H1 (cell line): ENCODE measurements at places on chromosomes 11 and 22.

- H3K27me3 ChIP-seq: no peaks in the 10 kb centered on the region
- H3K4me1 ChIP-seq: no peaks in the 10 kb centered on the region
- no peak overlapping the region for H3K4me3 ChIP-seq
- H3K27ac ChIP-seq: no peak overlapping the region
These were observed 16.0 kb upstream of the FNBP4 start for GRCh38 chr11:47783087-47783610.

DNA sequence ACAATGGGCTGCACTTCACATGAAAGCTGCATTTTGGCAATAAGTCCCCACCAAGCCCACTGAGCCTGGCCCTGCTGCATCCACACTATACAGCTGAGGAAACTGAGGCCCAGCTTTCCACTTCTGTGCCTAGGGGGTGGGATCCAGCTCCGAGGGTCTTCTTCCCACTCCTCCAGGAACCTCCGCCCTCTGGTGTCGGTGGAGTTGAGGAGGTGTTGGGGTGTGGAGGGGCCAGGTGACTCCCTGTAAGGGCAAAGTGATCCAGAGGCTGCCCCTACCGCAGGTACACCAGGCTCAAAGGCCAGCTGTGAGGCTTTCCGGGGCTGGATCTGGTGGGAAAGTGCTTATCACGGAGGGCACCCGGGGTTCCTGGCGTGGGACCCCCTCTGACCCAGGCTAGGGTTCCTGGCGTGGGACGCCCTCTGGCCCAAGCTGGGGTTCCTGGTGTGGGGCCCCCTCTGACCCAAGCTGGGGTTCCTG is 125.0 kb downstream of the KCNQ1 start:
- H3K36me3 ChIP-seq: no peaks in the 10 kb centered on the region
- no peak overlapping the region for H3K4me3 ChIP-seq
- H3K27me3 ChIP-seq: peaks cover 46% of the 10 kb centered on the region
- no peaks in the 10 kb centered on the region for H3K4me1 ChIP-seq
- no peak overlapping the region for H3K27ac ChIP-seq

DNA sequence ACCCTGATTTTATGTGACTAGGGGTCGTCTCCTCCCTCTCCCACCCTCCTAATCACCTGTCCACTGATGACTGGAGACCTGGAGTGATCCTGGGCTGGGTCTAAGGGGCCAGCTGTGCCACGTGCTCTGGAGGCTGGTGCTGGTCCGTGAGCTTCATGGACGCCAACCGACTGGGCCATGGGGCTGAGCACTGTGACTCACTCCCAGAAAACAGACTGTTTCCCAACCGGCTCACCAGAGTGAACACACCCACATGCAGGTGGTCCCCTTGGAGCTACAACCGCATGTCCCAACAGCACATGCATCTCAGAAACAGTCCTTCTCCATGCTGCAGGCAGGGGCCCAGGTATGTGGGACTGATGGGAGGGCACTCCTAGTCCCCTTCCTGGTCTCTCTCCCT is 14.0 kb upstream of the LMO1 start:
- no peaks in the 10 kb centered on the region for H3K36me3 ChIP-seq
- no peak overlapping the region for H3K4me3 ChIP-seq
- H3K27me3 ChIP-seq: no peaks in the 10 kb centered on the region; the same call in 1 of the 2 replicates
- no peak overlapping the region for H3K27ac ChIP-seq
- DNase-seq: no peak

GRCh38 chr11:117950301-117950700 is 21.1 kb upstream of the TMPRSS13 start:
- H3K36me3 ChIP-seq: no peaks in the 10 kb centered on the region
- H3K4me3 ChIP-seq: no peak overlapping the region
- no peak overlapping the region for H3K27ac ChIP-seq

DNA sequence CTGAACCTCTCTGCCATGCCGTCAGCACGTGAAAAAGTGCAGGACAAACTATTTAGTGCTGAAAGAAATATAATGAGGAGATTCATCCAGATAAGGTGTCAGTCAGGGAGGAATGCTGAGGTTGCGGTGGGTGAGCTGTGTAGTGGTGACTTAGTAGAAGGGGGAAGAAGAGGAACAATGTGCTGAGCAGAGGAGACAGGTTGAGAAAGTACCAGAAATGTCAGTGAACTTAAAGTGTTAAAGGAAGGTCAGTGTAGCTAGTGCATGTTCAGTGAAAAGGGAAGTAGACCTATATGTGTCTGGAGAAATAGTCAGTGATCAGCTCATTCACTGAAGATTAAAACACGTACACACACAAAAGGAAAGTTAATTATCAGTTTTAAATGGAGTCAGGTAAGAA is 237.6 kb upstream of the CCDC179 start:
- H3K27me3 ChIP-seq: no peaks in the 10 kb centered on the region
- no peak overlapping the region for H3K4me3 ChIP-seq
- no peaks in the 10 kb centered on the region for H3K36me3 ChIP-seq
- DNase-seq: no peak
- no peak overlapping the region for H3K27ac ChIP-seq

DNA sequence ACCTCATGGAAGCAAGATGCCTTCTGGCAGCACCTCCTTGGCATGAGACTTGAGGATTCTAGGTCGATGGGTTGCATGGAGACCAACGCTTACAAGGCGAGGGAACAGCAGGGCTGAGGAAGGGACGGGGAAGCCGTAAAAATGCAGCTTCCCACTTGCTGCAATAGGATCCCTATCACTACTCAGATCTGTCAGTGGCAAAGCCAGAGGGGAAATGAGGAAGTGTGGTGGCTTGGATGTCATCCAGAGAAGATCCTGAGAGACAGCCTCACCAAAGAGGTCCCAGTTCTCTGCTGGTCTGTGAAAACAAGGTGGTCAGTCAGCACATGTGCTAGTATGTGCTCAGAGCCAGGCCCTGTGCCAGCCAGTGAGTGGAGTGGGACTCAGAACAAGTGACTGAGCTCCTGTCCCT is 22.2 kb downstream of the CYB5R2 start:
- no peak overlapping the region for H3K4me3 ChIP-seq
- no peaks in the 10 kb centered on the region for H3K4me1 ChIP-seq
- DNase-seq: no peak
- no peaks in the 10 kb centered on the region for H3K36me3 ChIP-seq
- H3K27ac ChIP-seq: no peak overlapping the region

DNA sequence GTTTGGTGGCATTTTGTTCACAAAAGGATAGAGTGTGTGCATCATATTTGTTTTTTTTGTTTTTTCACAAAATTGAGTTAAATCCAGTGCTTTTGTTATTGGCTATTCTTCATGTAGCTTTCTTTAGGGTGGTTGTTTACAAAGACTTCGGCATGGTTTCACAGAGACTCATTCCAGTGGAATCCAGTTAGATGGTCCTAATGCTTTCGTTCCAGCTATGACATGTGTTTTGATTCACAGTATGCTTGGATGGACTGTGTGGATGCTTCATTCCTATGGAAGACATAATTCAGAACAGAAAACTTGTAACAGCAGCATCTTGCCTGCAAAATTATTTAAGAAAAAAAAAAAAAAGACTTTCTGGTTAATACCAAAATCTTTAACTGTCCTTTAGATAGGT is 97.9 kb downstream of the PDHX start:
- peaks cover 3% of the 10 kb centered on the region; the same call in 1 of the 2 replicates for H3K4me1 ChIP-seq
- H3K27ac ChIP-seq: no peak overlapping the region
- DNase-seq: no peak
- H3K27me3 ChIP-seq: no peaks in the 10 kb centered on the region
- no peak overlapping the region for H3K4me3 ChIP-seq

DNA sequence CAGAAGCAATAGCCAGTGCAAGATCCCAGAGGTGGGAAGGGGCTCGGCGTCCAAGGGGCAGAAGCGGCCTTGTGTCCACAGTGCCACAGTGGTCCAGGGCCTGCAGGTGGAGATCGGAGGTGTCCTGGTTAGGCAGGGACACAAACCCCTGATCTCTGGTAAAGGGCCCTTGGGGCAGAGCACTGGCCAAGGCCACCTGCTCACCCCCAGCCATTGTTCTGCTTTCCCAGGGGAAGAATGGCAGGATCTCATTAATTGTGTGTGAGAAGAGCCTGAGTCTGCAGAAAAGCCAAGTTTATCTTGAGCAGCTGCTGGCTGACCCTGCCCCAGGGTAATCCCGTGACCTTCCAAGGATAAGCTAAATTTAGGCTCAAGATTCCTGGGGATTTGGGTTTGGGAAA is 3.1 kb upstream of the CLDN5 start:
- DNase-seq: no peak
- no peak overlapping the region for H3K4me3 ChIP-seq
- H3K4me1 ChIP-seq: peaks cover 13% of the 10 kb centered on the region
- no peak overlapping the region for H3K27ac ChIP-seq

- H3K27ac ChIP-seq: no peak overlapping the region
- no peak overlapping the region for H3K4me3 ChIP-seq
- H3K4me1 ChIP-seq: no peaks in the 10 kb centered on the region
- no peaks in the 10 kb centered on the region for H3K27me3 ChIP-seq
- no peaks in the 10 kb centered on the region for H3K36me3 ChIP-seq
These were observed 13.9 kb upstream of the ATXN10 start for GRCh38 chr22:45657701-45658100.

GRCh38 chr22:40004836-40005235 is 10.1 kb downstream of the FAM83F start:
- H3K4me1 ChIP-seq: peaks cover 39% of the 10 kb centered on the region
- no peaks in the 10 kb centered on the region for H3K36me3 ChIP-seq
- no peak overlapping the region for H3K27ac ChIP-seq

- no peak for DNase-seq
- no peaks in the 10 kb centered on the region for H3K27me3 ChIP-seq
- no peak overlapping the region for H3K27ac ChIP-seq
- H3K4me3 ChIP-seq: no peak overlapping the region
These were observed 20.0 kb downstream of the TPBGL start for GRCh38 chr11:75260396-75261170.

GRCh38 chr11:128921793-128922192 is 20.9 kb downstream of the TP53AIP1 start:
- H3K27ac ChIP-seq: no peak overlapping the region
- H3K4me1 ChIP-seq: peaks cover 18% of the 10 kb centered on the region
- H3K36me3 ChIP-seq: no peaks in the 10 kb centered on the region
- no peak for DNase-seq
- H3K4me3 ChIP-seq: no peak overlapping the region
- peaks cover 10% of the 10 kb centered on the region for H3K27me3 ChIP-seq

GRCh38 chr22:29011240-29012100 is 50.2 kb downstream of the C22orf31 start:
- DNase-seq: no peak
- no peak overlapping the region for H3K27ac ChIP-seq
- peaks cover 27% of the 10 kb centered on the region for H3K4me1 ChIP-seq

DNA sequence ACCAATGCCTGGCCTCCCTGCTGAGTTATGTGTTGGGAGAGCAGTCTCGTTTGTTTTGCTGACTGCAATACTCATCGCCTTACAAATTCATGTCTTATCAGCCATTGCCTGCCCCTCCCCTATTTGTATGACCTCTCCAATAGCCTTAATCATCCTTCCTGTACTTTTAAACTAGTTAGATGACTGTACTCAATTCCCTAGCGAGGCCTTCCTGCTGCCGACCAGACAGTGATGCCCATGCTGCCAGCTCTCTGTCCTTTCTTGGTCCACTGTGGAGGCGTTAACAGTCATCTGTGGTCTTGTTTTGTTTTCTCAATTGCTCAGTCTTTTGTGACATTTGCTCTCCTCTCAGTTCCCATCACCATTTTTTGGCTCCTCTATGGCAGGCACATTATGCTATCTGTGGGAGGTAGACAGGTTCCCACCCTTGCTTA is 20.3 kb upstream of the YPEL1 start:
- no peak overlapping the region for H3K27ac ChIP-seq
- DNase-seq: no peak
- no peaks in the 10 kb centered on the region for H3K36me3 ChIP-seq
- no peaks in the 10 kb centered on the region; the same call in 1 of the 2 replicates for H3K4me1 ChIP-seq

DNA sequence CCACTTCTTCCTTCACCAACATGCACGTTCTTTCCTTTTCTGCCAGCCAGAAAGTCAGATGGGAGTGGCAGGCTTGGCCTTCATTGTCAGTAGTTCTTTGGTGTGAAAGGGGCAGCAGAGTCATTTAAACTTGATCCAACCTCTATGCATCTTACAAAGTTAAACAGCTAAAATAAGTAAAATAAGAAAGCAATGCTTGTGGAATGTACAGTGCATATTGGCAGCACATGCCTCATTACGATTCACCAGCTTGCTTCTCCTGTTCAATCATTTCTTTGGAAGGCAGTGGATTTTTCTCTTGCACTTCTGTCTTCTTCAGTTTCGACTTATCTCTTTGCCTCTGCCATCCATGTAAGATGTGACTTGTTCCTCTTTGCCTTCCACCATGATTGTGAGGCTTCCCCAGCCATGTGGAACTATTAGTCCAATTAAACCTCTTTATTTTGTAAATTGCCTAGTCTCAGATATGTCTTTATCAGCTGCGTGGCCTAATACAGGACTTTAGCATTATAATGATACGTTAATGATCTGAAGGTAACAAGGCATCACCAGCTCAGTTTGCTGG is 14.8 kb downstream of the LGALS12 start:
- H3K27me3 ChIP-seq: no peaks in the 10 kb centered on the region; the same call in 1 of the 2 replicates
- DNase-seq: no peak
- H3K27ac ChIP-seq: no peak overlapping the region
- no peak overlapping the region for H3K4me3 ChIP-seq
- no peaks in the 10 kb centered on the region; the same call in 1 of the 2 replicates for H3K36me3 ChIP-seq

DNA sequence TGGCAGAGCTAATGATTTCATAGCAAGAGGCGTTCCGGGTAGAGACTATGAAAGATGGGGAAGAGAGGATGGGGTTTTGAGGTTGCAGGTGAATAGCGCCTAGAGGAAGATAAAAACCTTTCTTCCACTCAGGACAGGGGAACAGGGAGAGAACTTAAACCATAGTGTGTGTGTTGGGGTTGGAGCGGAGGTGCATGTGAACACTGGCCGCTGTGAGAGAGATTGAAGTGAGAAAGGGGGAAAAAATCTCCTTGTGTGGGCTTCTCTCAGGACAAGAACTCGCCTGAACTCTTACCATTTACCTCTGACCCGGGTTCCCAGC is 3.4 kb downstream of the BSX start:
- H3K36me3 ChIP-seq: no peaks in the 10 kb centered on the region; the same call in 1 of the 2 replicates
- H3K4me3 ChIP-seq: no peak overlapping the region
- no peak overlapping the region for H3K27ac ChIP-seq
- peaks cover 94% of the 10 kb centered on the region for H3K27me3 ChIP-seq
- no peak for DNase-seq

GRCh38 chr22:35452810-35453743 is 53.1 kb downstream of the MCM5 start:
- H3K27me3 ChIP-seq: no peaks in the 10 kb centered on the region
- H3K36me3 ChIP-seq: no peaks in the 10 kb centered on the region

- H3K4me3 ChIP-seq: no peak overlapping the region
- H3K4me1 ChIP-seq: peaks cover 14% of the 10 kb centered on the region
- no peaks in the 10 kb centered on the region for H3K36me3 ChIP-seq
- DNase-seq: no peak
- H3K27ac ChIP-seq: no peak overlapping the region
- peaks cover 40% of the 10 kb centered on the region for H3K27me3 ChIP-seq
These were observed 36.3 kb downstream of the PDE2A start for GRCh38 chr11:72637926-72638325.

DNA sequence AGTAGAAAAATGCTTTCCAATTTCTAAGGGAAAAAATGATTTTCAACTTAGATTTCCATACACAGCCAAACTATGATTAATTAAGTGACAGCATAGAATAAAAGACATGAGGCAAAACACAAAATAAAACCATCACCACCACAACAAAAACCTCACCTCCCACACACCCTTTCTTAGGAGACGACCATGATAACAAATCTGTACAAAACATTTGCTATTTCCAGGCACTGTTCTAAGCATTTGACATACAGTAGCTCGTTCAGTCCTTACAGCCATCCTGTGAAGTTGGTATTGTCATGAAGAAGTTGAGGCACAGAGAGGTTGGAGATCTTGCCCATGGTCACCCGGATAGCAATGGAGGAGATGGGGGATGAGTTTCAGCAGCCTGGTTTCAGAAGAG is 8.7 kb downstream of the SPI1 start:
- H3K27ac ChIP-seq: no peak overlapping the region
- no peak overlapping the region for H3K4me3 ChIP-seq
- no peak for DNase-seq
- no peaks in the 10 kb centered on the region for H3K36me3 ChIP-seq
- no peaks in the 10 kb centered on the region for H3K27me3 ChIP-seq
- H3K4me1 ChIP-seq: no peaks in the 10 kb centered on the region
